MCF 10A (cell line): ENCODE measurements at places on chromosomes 3 and 15.
A peak's percentile ranks its signal among the peaks of the same experiment; 100 is the strongest.

- peaks cover 3% of the 10 kb centered on the region for H3K4me1 ChIP-seq
- no peak overlapping the region for H3K4me3 ChIP-seq
- DNase-seq, result no peak
- no peaks in the 10 kb centered on the region for H3K36me3 ChIP-seq
Observed at GRCh38 chr3:79162653-79163052, 605.1 kb downstream of the ROBO1 start.

DNA sequence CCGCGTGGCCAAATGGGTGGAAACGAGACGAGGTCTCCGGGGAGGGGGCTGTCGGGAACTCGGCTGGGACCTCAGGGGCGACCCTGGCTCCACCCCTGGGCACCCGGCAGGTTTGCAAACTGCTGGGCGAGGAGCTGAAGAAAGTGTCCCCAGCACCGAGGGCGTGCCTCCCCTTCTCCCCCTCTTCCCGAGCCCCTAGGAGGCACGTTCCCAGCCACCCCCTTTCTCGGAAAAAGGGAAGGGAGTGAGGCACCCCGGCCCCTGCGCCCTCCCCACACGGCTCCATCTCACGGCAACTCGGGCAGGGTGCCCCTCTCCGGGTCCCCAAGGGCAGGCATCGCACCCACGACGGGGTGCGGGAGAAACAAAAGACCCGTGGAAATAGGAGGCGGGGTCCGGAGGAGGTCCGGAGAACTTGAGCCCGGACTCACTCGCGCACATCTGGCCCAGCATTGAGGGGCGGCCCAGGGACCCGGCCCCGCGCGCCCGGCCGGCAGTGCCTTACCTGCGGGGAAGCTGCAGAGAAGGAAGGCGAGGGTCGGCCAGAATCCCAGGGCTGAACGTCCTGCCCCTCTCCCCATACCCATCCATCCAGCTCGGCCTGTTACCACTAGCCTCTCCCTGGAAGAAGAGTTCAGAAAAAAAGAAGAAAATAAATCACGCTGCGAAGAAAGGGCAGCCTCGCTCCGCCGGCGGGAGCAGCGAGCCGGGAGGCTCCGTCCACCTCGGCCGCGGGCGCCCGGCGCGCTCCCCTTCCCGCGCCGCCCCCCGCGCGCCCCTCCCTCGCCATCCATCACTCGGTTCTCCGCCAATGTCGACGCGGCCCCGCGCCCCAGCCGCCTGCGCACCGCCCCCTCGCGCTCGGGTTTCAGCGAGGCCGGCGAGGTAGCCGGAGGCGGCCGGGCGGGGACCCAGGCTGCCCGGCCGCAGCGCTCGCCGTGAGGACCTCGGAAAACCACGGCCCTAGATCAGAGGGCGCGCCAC, 16.3 kb downstream of the RGMA start:
- H3K27me3 ChIP-seq, result no peaks in the 10 kb centered on the region
- H3K4me3 ChIP-seq, result peak overlapping the region; percentile 88
- H3K36me3 ChIP-seq, result peaks cover 4% of the 10 kb centered on the region

DNA sequence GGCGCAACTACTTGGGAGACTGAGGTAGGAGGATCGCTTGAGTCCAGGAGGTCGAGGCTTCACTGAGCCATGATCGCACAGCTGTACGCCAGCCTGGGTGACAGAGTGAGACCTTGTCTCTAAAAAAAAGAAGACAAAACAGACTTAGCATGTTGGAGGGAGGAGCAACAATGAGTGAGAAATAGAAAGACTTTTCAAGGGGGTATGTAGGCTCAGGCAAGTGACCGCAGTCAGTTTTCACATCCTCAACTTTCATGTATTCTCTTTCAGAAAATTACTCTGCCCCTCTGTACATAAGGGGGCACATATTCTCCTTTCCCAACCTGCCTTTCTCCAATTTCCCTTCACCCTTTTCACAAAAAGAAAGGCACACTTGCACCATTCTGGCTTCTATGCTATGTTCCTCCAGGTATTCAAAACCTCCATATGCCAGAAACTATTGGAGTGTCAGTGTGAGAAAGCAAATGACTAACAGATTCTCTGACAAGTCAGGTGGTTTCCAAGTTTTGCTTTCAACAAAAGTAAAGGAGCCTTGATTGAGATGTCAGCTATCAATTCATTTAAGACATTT, 7.6 kb downstream of the NSUN3 start:
- peaks cover 5% of the 10 kb centered on the region for H3K4me1 ChIP-seq
- no peak for DNase-seq
- H3K4me3 ChIP-seq, result no peak overlapping the region
- peak overlapping the region; percentile 47 for H3K27ac ChIP-seq

- H3K36me3 ChIP-seq, result no peaks in the 10 kb centered on the region
- H3K4me1 ChIP-seq, result no peaks in the 10 kb centered on the region
- H3K27me3 ChIP-seq, result peaks cover 28% of the 10 kb centered on the region
- DNase-seq, result peak; percentile 28
- no peak overlapping the region for H3K4me3 ChIP-seq
Observed at GRCh38 chr3:25257026-25257425, 171.0 kb upstream of the RARB start.

- peaks cover 18% of the 10 kb centered on the region for H3K36me3 ChIP-seq
- H3K4me1 ChIP-seq, result no peaks in the 10 kb centered on the region
- no peak overlapping the region for H3K4me3 ChIP-seq
- H3K27ac ChIP-seq, result no peak overlapping the region
Observed at GRCh38 chr3:49912881-49913281, 9.2 kb upstream of the MST1R start.
